ENCODE measurements at places on chromosomes 13 and 19. TPM values are rescaled to one million over a fixed set of nuclear protein-coding genes. Genes with fewer than 3 reads are reported as not detected.

The VSTM1 gene
- 0.24 TPM for polyA plus RNA-seq

The CEACAM7 gene
- polyA plus RNA-seq, result not detected

The IGFLR1 gene
- polyA plus RNA-seq, result 5.6 TPM

The DAND5 gene
- 1.0 TPM for polyA plus RNA-seq

The TMEM145 gene
- 0.37 TPM for polyA plus RNA-seq

The DCLK1 gene
- polyA plus RNA-seq, result 1.1 TPM

The KASH5 gene
- polyA plus RNA-seq, result 0.03 TPM

DNA sequence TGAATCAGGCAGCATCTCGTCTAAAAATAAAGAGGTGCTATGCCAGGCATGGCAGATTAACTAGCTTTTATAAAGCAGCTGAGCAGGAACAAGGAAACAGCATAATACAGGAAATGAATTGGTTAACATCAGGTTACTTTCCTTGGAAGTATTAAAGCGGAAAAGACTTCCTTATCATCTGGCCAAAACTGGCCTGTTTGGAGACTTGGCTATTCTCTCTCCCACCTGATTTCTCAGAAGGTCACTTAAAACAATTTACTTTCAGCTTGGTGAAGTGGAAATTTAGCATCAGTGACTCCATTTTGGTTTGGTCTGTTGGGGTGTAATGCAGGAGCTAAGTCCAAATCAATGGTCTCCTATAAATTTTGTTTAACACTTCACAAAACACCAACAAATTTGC is 191.6 kb downstream of the NUFIP1 start:
- H3K27me3 ChIP-seq, result no peaks in the 10 kb centered on the region
- no peak overlapping the region for H3K27ac ChIP-seq
- no peak for DNase-seq
- H3K4me1 ChIP-seq, result peaks cover 8% of the 10 kb centered on the region
- H3K36me3 ChIP-seq, result no peaks in the 10 kb centered on the region
- no peak overlapping the region for H3K4me3 ChIP-seq

DNA sequence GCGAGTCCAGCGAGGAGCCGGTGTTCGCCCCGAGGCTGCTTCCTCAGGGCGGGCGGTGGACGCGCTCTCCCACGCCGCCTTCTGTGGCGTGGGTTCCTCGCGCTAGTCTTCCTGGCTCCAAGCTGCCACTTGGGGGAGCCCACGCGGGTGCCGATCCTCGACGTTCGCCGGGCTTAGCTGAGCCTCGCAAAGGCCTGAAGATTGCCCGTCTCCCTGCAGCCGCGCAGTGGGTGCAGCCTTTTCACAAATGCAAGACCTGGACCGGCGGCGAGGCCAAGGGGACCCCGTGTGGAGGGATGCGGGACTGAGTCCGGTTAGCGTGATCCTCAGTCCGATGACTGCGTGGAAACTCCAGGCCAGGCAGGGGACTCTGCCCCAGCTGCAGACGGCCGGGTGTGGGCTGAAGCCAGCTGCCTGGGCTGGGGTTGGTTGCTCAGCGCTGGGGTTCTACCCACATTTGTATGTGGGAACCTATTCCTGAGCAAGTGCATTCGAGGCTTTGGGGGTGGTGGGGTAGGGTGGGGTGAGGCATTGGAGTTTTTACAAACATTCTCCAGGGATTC is 16.6 kb upstream of the LRP3 start:
- H3K36me3 ChIP-seq, result no peaks in the 10 kb centered on the region
- no peaks in the 10 kb centered on the region for H3K27me3 ChIP-seq
- no peaks in the 10 kb centered on the region for H3K4me1 ChIP-seq

DNA sequence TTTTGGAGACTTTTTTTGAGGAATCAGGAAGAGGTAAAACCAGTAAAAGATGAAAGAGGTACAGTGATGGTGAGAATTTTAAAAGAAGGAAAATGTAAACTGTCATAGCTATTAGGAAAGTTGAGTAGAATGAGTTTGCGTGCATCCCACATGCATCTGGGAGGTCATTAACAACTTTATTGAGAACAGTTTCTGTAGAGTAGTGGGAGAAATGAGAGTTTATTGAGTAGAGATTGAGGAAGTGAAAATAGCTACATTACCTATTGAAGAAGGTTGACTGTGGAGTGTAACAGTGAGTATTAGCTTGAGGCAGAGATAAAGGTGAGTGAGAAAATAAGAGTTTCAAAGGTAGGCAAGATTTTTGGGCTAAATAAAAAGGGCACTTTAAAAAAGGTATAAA is 38.7 kb downstream of the BRCA2 start:
- peaks cover 17% of the 10 kb centered on the region for H3K36me3 ChIP-seq
- no peaks in the 10 kb centered on the region for H3K27me3 ChIP-seq
- no peak for DNase-seq
- H3K4me1 ChIP-seq, result no peaks in the 10 kb centered on the region
- H3K4me3 ChIP-seq, result no peak overlapping the region
- no peak overlapping the region for H3K27ac ChIP-seq

GRCh38 chr19:41457241-41457640 is 14.3 kb downstream of the ERICH4 start:
- no peak for DNase-seq
- H3K36me3 ChIP-seq, result no peaks in the 10 kb centered on the region
- peaks cover 60% of the 10 kb centered on the region for H3K27me3 ChIP-seq
- H3K27ac ChIP-seq, result no peak overlapping the region
- H3K4me1 ChIP-seq, result no peaks in the 10 kb centered on the region

GRCh38 chr13:43145534-43146196 is 122.3 kb downstream of the DNAJC15 start:
- no peak overlapping the region for H3K4me3 ChIP-seq
- H3K36me3 ChIP-seq, result no peaks in the 10 kb centered on the region

DNA sequence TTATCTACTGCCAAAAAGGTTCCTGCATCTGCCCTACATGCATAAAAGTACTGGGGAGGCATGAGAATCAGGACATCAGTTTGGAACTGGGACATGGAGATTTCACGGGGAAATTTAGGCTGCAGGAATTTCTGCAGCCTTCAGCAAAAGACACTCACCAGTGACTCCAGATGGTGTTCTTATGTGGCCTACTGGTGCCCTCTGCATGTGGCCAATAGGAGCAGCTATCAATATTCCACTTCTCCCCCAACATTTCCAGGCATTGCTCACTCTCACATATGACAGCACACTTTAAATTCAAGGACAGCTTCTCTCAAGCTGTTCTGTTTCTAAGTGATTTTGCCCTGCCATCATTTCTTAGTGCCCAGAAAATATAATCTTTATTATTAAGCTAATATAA is 570.5 kb upstream of the ARGLU1 start:
- H3K36me3 ChIP-seq, result no peaks in the 10 kb centered on the region
- H3K27ac ChIP-seq, result no peak overlapping the region
- no peaks in the 10 kb centered on the region for H3K4me1 ChIP-seq
- no peak for DNase-seq
- H3K27me3 ChIP-seq, result no peaks in the 10 kb centered on the region

DNA sequence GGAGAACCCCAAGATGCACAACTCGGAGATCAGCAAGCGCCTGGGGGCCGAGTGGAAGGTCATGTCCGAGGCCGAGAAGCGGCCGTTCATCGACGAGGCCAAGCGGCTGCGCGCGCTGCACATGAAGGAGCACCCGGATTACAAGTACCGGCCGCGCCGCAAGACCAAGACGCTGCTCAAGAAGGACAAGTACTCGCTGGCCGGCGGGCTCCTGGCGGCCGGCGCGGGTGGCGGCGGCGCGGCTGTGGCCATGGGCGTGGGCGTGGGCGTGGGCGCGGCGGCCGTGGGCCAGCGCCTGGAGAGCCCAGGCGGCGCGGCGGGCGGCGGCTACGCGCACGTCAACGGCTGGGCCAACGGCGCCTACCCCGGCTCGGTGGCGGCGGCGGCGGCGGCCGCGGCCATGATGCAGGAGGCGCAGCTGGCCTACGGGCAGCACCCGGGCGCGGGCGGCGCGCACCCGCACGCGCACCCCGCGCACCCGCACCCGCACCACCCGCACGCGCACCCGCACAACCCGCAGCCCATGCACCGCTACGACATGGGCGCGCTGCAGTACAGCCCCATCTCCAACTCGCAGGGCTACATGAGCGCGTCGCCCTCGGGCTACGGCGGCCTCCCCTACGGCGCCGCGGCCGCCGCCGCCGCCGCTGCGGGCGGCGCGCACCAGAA is 1.1 kb downstream of the SOX1 start:
- H3K27me3 ChIP-seq, result peaks cover 75% of the 10 kb centered on the region
- H3K27ac ChIP-seq, result no peak overlapping the region
- no peak for DNase-seq

GRCh38 chr19:27679905-27680304 is 1533.0 kb downstream of the UQCRFS1 start:
- no peaks in the 10 kb centered on the region for H3K27me3 ChIP-seq
- H3K36me3 ChIP-seq, result no peaks in the 10 kb centered on the region
- no peaks in the 10 kb centered on the region for H3K4me1 ChIP-seq
- H3K27ac ChIP-seq, result no peak overlapping the region
- no peak for DNase-seq

DNA sequence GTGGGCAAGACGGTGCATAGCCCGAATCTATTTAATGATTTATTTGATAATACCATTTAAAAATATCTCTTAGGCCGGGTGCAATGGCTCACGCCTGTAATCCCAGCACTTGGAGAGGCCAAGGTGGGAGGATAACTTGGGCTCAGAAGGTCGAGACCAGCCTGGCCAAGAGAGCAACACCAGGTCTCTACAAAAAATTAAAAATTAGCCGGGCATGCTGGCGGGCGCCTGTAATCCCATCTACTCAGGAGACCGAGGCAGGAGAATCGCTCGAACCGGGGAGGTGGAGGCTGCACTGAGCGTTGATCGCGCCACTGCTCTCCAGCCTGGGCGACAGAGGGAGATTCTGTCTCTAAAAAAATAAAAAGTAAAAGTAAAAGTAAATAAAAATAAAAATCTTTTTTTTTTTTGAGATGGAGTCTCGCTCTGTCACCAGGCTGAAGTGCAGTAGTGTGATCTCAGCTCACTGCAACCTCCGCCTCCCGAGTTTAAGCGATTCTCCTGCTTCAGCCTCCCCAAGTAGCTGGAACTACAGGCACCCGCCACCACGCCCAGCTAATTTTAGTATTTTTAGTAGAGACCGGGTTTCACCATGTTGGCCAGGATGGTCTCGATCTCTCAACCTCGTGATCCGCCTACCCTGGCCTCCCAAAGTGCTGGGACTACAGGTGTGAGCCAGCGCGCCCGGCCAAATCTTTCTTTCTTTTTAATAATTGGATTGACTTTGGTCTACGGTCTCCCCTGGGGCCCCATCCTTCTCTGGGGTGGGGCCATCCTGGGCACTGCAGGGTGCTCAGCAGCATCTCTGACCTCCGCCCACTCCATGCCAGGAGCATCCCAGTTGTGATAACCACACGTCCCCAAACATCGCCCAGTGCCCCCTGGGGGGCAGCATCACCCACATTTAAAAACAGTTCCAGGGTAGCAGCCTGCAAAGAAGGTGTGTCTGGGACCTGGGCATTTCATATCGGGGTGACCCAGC is 90.7 kb downstream of the GNG7 start:
- no peaks in the 10 kb centered on the region for H3K36me3 ChIP-seq
- no peaks in the 10 kb centered on the region for H3K4me1 ChIP-seq
- no peak for DNase-seq
- H3K27me3 ChIP-seq, result no peaks in the 10 kb centered on the region
- H3K27ac ChIP-seq, result no peak overlapping the region
- no peak overlapping the region for H3K4me3 ChIP-seq

DNA sequence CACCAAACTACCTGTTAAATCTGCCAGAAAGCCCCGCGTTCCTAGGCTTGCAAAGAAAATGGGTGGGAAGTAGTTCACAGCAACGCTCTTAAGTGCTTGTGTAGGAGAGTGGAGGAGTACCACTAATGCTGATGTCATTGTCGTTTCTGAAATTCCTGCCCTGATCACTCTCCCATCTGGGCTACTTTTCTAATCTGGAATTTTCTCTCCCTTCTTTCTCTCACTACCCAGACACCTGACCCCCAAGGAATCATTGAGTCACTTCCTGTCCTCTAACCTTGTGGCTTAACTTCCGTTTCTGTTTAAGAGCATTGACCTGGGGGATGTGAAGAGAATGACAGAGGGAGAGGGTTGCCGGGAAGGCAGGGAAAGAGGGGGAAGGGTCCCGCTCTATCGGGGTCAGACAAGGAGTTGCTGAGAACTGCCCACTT is 98.7 kb downstream of the STARD13 start:
- no peak for DNase-seq
- H3K4me1 ChIP-seq, result peaks cover 54% of the 10 kb centered on the region
- H3K27ac ChIP-seq, result peak overlapping the region; percentile 82
- no peaks in the 10 kb centered on the region for H3K27me3 ChIP-seq
- H3K4me3 ChIP-seq, result no peak overlapping the region

GRCh38 chr13:45316338-45316737 is 24.6 kb downstream of the TPT1 start:
- no peak for DNase-seq
- no peak overlapping the region for H3K4me3 ChIP-seq
- H3K27ac ChIP-seq, result no peak overlapping the region
- H3K27me3 ChIP-seq, result no peaks in the 10 kb centered on the region
- no peaks in the 10 kb centered on the region for H3K36me3 ChIP-seq

DNA sequence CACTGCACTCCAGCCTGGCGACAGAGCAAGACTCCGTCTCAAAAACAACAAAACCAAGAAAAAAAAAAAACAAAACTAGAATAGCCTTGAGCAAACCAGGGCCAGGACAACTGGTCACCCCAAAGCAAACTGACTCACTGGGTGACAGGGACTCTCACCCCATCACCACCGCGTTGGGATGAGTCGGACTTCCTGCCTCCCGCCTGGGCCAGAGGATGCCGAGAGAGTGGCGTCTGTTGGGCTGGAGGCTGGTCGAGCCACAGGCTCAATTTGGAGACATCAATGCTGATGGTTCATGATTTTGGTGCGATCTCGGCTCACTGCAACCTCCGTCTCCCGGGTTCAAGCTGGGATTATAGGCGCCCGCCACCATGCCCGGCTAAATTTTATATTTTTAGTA is 11.6 kb downstream of the TMPRSS9 start:
- no peak overlapping the region for H3K4me3 ChIP-seq
- no peaks in the 10 kb centered on the region for H3K4me1 ChIP-seq
- no peaks in the 10 kb centered on the region for H3K36me3 ChIP-seq
- H3K27me3 ChIP-seq, result no peaks in the 10 kb centered on the region
- no peak overlapping the region for H3K27ac ChIP-seq

- H3K27ac ChIP-seq, result peak overlapping the region; percentile 50
- DNase-seq, result peak; percentile 19
- no peaks in the 10 kb centered on the region for H3K27me3 ChIP-seq
- peaks cover 10% of the 10 kb centered on the region for H3K4me1 ChIP-seq
These were observed 358.9 kb downstream of the ITGBL1 start for GRCh38 chr13:101811284-101811839.
